ENCODE measurements at places on chromosomes 12 and 14. TPM values are rescaled to one million over a fixed set of nuclear protein-coding genes. Genes with fewer than 3 reads are reported as not detected.
A peak's percentile ranks its signal among the peaks of the same experiment; 100 is the strongest.

- no peak overlapping the region for H3K4me3 ChIP-seq
- no peaks in the 10 kb centered on the region for H3K4me1 ChIP-seq
- no peak for DNase-seq
- no peak overlapping the region for H3K27ac ChIP-seq
These were observed 822.3 kb downstream of the LRFN5 start for GRCh38 chr14:42428996-42429395.

GRCh38 chr14:75821831-75822521 lies 159.8 kb downstream of the TGFB3 start:
- peaks cover 1% of the 10 kb centered on the region for H3K36me3 ChIP-seq
- no peak overlapping the region for H3K4me3 ChIP-seq
- H3K27me3 ChIP-seq: no peaks in the 10 kb centered on the region
- H3K27ac ChIP-seq: no peak overlapping the region

DNA sequence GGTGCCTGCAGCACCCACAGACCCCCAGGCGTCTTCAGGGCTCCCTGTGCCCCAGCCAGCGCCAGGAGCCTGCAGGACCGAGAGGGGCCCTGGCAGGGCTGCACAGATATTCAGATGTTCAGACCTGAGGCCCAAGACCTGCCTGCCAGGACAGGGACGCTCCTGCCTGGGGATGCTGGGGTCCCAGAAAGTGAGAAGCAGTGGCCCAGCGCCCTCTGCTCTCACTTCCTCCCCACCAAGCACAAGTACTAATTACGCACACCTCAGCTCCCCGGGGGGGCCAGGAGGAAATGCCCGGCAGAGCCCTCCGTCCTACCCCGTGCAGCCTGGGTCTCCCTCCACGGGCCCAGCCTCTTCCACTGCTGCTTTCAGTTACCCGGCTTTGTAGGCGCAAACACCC lies 28.8 kb upstream of the INF2 start:
- peaks cover 1% of the 10 kb centered on the region for H3K36me3 ChIP-seq
- H3K4me1 ChIP-seq: peaks cover 25% of the 10 kb centered on the region
- H3K4me3 ChIP-seq: no peak overlapping the region
- H3K27ac ChIP-seq: no peak overlapping the region
- H3K27me3 ChIP-seq: peaks cover 16% of the 10 kb centered on the region
- no peak for DNase-seq

DNA sequence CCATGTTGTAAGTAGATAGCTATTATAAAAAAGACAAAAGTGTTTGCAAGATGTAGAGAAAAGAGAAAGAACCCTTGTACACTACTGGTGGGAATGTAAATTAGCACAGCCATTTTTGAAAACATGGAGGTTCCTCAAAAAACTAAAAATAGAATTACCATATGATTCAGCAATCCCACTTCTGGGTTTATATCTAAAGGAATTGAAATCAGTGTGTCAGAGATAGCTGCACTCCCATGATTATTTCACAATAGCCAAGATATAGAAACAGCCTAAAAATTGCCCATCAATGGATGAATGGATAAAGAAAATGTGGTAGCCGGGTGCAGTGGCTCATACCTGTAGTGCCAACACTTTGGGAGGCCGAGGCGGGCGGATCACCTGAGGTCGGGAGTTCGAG lies 9.2 kb downstream of the PSMC6 start:
- H3K27ac ChIP-seq: no peak overlapping the region
- H3K4me3 ChIP-seq: no peak overlapping the region
- no peaks in the 10 kb centered on the region for H3K27me3 ChIP-seq
- peaks cover 3% of the 10 kb centered on the region for H3K4me1 ChIP-seq
- no peak for DNase-seq

GRCh38 chr14:103527408-103528145 lies 1.4 kb upstream of the TRMT61A start:
- H3K36me3 ChIP-seq: peaks cover 3% of the 10 kb centered on the region
- peak overlapping the region; percentile 82 for H3K27ac ChIP-seq
- peak; percentile 55 for DNase-seq
- no peaks in the 10 kb centered on the region for H3K27me3 ChIP-seq
- peak overlapping the region; percentile 88 for H3K4me3 ChIP-seq

GRCh38 chr12:92597118-92597517 lies 105.7 kb upstream of the PLEKHG7 start:
- no peak overlapping the region for H3K4me3 ChIP-seq
- no peak overlapping the region for H3K27ac ChIP-seq
- H3K4me1 ChIP-seq: peaks cover 67% of the 10 kb centered on the region
- no peak for DNase-seq

DNA sequence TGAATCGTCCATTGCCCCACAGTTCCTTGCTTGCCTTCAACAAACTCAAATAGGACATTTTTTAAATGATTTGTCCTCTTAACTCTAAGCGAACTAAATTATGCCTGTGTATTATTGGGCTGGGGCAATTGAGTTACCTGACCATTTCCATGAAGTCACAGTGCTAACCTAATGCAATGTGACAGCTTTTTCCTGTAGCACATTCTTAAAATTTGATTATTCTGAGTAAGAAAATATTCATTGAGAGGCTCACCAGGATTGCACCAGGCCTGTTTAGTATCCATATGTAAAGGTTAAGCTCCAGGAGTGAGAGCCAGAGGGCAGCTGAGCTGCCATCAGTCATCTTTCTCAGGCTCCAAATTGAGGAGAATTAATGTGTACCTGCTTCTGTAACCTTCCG lies 90.9 kb downstream of the GPR65 start:
- no peak overlapping the region for H3K4me3 ChIP-seq
- no peaks in the 10 kb centered on the region for H3K27me3 ChIP-seq
- H3K4me1 ChIP-seq: no peaks in the 10 kb centered on the region

DNA sequence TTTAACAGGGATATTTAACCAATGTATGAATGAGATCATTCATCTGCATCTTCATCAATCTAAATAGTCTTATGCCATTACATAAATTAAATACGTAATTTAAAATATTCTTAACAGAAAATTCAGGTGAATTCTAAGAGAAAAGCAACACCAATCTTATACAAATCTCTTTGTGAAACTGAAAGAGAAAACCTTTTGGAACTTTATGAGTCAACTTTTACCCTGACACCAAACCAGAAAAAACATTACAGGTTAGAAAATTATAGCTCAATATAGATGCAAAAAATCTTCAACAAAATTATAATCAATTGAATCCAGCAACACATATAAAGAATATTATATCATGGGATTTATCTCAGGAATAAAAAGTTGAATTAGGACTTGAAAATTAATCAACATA lies 3.4 kb downstream of the GLIPR1L1 start:
- peaks cover 26% of the 10 kb centered on the region for H3K4me1 ChIP-seq
- H3K36me3 ChIP-seq: no peaks in the 10 kb centered on the region
- DNase-seq: no peak
- no peak overlapping the region for H3K4me3 ChIP-seq
- H3K27me3 ChIP-seq: peaks cover 61% of the 10 kb centered on the region

- DNase-seq: no peak
- H3K27me3 ChIP-seq: peaks cover 20% of the 10 kb centered on the region
- no peak overlapping the region for H3K4me3 ChIP-seq
- no peaks in the 10 kb centered on the region for H3K36me3 ChIP-seq
These were observed 46.0 kb upstream of the ESRRB start for GRCh38 chr14:76329951-76330350.

DNA sequence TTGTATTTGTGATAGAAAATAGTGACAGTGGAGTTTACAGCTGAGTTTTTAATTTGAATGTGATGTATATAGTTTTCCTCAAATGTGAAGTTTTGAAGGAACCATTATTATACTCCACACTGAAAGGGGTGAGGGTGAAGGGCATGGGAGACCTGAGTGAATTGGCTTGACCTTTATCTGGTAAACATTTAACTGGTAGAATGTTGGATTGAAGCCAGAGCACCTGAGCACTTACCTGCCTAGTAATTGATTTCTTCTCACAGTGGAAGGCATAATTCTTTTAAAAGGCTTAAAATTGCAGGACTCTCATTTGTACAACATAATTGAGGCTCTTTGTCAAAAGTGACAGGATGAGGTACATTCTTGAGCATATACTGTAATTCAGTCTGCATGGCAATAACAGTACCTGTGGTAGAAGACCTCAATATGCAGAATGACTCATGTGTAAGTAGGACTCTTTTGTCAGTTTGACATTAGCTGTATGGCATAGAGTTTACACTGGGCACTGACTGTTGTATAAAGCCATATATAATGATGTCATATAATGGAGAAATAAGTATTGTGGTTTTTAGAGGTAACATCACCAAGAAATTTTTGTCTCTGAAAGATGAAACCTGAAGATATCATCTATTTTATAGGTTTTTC lies 309.6 kb downstream of the TMTC2 start:
- H3K27ac ChIP-seq: peak overlapping the region; percentile 60
- peaks cover 3% of the 10 kb centered on the region for H3K4me1 ChIP-seq
- H3K36me3 ChIP-seq: no peaks in the 10 kb centered on the region
- DNase-seq: no peak
- H3K4me3 ChIP-seq: no peak overlapping the region
- no peaks in the 10 kb centered on the region for H3K27me3 ChIP-seq

DNA sequence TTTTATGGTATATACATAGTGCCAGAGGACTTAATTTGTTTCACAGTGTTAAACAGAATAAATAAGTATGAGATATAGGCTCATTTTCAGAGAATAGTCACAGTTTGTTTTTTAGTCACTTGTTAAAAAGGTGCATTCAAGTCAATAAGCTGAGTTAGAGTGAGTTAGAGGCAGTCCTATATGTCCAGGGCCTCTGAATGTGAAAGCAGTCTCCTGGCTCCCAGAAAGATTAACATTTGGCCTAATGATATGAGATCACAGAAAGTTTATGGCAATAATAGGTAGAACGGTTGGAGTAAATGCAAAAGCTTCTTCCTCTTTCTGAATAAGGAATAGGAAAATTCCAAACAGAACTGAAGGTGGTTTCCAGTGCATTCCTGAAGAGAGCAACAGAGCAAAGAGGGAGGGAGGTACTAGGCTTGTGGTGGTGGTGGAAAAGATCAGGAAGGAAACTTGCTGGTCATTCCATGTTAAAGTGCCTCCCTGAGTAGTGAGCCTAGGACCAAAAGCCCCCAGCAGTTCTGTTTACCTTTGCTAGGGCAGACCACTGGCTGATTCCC lies 54.4 kb downstream of the SLC38A4 start:
- H3K36me3 ChIP-seq: no peaks in the 10 kb centered on the region
- no peak overlapping the region for H3K27ac ChIP-seq
- no peaks in the 10 kb centered on the region for H3K4me1 ChIP-seq

GRCh38 chr12:6914947-6915788 lies 788 bp downstream of the ENO2 start:
- peaks cover 53% of the 10 kb centered on the region for H3K4me1 ChIP-seq
- peak overlapping the region; percentile 81 for H3K27ac ChIP-seq
- H3K27me3 ChIP-seq: no peaks in the 10 kb centered on the region
- peak overlapping the region; percentile 99 for H3K4me3 ChIP-seq
- DNase-seq: no peak
- peaks cover 13% of the 10 kb centered on the region for H3K36me3 ChIP-seq

DNA sequence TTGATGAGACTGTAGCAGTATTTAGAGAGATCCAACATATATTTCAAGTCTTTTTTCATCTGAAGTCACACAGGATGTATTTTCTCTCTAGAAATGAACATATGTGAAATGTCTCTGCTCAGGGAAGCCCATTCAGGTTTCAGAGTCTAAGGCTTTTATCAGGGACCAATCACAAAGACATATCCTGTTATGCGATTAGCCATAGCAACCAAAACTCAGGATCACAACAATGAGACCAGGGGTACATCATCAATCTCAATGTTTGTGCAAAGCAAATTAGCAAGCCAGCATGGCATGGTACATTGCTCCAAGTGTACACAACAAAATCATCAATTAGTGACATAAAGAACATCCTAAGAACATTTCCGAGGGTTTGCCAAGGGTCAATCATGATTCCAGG lies 99.2 kb upstream of the AMN1 start:
- peaks cover 25% of the 10 kb centered on the region for H3K36me3 ChIP-seq
- no peaks in the 10 kb centered on the region for H3K27me3 ChIP-seq
- peaks cover 18% of the 10 kb centered on the region for H3K4me1 ChIP-seq
- DNase-seq: no peak
- H3K27ac ChIP-seq: no peak overlapping the region

DNA sequence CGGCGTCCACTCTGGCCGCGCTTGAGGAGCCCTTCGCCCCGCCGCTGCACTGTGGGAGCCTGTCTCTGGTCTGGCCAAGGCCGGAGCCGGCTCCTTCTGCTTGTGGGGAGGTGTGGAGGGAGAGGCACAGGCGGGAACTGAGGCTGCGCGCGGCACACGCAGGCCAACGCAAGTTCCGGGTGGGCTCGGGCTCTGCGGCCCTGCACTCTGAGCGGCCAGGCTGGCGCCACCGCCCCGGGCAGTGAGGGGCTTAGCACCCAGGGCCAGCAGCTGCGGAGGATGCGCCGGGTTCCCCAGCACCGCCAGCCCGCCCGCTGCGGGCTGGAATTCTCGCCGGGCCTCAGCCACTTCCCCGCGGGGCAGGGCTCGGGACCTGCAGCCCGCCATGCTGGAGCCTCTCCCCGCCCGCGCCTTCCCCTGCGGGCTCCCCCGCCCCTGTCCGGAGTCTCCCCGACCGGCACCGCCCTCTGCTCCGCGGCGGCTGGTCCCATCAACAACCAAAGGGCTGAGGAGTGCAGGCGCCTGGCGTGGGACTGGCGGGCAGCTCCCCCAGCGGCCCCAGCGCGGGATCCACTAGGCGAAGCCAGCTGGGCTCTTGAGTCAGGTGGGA lies 921.2 kb upstream of the FOXG1 start:
- H3K27me3 ChIP-seq: no peaks in the 10 kb centered on the region
- H3K4me1 ChIP-seq: no peaks in the 10 kb centered on the region
- peaks cover 8% of the 10 kb centered on the region for H3K36me3 ChIP-seq
- H3K4me3 ChIP-seq: no peak overlapping the region
- DNase-seq: no peak
- no peak overlapping the region for H3K27ac ChIP-seq

DNA sequence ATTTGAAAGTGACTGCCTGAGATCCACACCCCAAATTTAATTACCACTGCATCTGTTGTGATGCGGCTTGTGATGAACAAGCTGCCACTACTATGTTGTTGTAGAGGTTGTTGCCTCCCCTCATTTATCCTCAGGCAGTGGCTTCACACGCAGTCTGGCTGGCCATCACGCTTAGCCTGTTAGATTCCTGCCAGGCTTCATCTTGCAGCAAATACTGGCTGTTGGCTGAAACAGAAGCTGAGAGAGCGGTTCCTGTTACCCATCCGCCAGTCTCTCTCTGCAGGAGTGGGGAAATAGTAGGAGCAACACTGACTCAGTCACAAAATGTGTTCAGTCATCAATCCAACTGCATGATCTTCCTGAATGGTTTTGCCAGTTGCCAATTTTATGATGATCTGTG lies 934.4 kb downstream of the FLRT2 start:
- DNase-seq: no peak
- no peaks in the 10 kb centered on the region for H3K36me3 ChIP-seq
- H3K4me3 ChIP-seq: no peak overlapping the region

Gene LIN7A
- not detected for total RNA-seq

Gene VRTN
- total RNA-seq: not detected

Gene TTC6
- total RNA-seq: not detected

Gene TEAD4
- 3.8 TPM for total RNA-seq

Gene ATP23
- 23.5 TPM for total RNA-seq

Gene SLC22A17
- total RNA-seq: 8.6 TPM

Gene TOMM20L
- not detected for total RNA-seq

Gene TAC3
- 4.4 TPM for total RNA-seq

Gene LTB4R2
- total RNA-seq: 23.4 TPM

Data from activated T-cell treated with anti-CD3 and anti-CD28 coated beads, Interleukin-2, amount 50 U/mL, for 72 hours (primary cell).